AG04450 (cell line): ENCODE measurements at places on chromosomes 16 and 17.
A peak's percentile ranks its signal among the peaks of the same experiment; 100 is the strongest.

GRCh38 chr17:77107506-77108433 is 33.0 kb upstream of the SEC14L1 start:
- DNase-seq, result no peak

- DNase-seq, result no peak
These were observed 27.7 kb upstream of the BCO1 start for GRCh38 chr16:81210807-81211206.

GRCh38 chr17:53655591-53655990 is 167.1 kb upstream of the KIF2B start:
- DNase-seq, result no peak

- DNase-seq, result no peak
These were observed 180.9 kb downstream of the RPTOR start for GRCh38 chr17:80725517-80725916.

GRCh38 chr17:27332485-27333409 is 38.8 kb downstream of the WSB1 start:
- peak; percentile 89 for DNase-seq

DNA sequence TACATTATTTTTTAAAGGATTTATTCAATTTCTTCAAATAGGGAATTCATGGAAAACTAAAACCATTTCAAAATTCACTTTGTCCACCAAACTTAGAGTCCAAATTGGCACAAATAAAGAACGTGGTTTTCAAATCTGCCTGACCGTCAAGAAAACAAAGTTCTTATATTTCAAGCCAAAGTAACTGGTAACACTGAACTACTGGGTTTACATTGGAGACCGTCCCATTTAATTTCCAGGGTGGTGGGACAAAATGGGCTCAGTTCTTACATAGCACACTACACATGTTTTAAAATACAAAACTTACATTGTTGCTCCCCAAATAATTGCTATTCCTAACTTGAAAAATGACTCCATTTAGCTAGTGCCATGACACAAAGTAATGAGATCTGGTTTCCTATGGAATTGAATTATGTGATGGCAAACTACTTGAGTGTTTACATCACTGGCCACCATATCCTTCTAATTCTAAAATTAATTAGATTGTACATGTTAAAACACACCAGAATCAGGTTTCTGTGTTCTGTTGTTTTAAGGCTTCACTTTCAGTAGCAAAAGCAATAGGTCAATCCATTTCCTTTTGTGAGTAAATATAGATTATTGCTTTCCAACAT is 6.5 kb downstream of the PSME3IP1 start:
- no peak for DNase-seq

DNA sequence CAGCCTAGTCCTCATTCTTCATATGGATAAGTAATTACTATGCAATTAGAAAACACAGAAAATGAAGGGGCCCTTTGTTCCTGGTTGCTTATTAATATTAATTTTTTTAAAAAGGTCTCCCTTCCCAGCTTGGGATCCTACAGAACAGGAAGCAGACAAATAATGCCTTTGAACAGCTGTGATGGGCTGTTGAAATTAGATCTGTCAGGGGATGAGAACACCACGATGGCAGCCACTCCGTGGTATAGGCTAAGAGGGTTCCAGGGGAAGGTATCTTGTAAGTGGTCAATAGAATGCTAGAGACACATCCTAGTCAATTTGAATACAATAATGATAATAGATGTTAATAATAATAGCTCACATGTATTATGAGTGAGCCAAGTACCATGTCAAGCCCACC is 83.1 kb downstream of the CCDC182 start:
- DNase-seq, result no peak

DNA sequence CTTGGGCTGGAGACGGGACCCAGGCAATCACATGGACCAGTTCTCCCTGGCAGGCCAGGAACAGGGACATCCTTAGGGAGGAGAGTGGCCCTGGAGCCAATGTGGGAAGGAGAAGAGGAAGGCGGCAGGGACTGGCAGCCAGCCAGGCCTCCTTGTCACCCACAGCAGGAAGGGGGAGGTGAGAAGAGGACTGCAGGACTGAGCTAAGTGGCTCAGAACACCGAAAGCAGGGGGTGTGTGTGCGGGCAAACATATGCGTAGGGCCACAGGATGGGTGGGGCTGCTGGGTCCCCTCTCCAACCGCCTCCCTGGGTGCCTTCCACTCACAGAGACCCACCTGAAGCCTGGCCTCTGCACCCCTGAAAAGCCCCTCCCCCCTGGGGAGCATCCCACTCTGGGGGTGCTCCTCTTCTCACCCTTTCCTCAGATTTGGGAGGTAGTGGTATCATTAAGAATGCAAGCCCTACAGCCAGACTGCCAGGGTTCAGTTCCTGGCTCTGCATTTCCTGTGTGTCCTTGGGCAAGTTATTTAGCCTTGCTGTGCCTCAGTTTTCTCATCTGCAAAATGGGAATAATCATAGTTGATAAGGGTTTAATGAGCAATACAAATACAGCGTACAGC is 8.1 kb downstream of the PNMT start:
- no peak for DNase-seq

DNA sequence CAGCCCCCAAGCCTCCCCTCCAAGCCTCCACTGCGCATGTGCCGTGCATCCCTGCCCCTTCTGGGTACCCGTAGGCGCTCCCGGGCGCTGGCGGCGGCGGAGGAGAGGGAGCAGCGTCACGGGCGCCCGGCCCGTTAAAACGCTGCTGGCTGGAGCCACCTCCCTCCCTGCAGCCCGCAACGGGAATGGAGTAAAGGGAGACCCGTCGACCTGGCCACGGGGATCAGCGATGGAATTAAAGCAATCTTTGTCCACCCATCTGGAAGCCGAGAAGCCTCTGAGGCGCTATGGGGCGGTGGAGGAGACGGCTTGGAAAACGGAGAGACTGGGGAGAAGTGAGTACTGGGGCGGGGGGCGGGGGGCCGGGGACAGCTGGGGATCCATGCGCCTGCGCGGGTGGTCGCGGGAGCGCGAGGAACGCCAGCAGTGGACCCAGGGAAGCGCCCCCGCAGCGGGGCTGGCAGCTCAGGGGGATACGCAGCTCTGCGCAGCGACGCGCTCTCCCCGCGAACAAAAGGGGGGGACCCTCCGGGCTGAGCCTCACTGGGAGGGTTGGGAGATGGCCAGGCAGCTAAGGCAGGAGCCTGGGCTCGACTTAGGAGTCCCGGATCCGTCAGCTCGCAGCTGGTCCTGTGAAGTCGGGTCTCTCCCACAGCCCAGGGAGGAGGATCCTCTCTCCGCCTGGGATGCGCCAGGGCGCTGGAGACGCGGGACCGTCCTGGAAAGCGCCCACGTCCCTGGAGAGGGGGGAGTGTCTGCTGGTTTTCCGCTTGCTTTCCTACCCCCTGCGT is at the start of gene BMERB1:
Gene BMERB1, plus strand, starts transcription at position 164 of the 791 bp plus-strand sequence. Its CDS starts 66 bp downstream, at position 230.
- no peak for DNase-seq

GRCh38 chr16:77807021-77807420 is 18.7 kb downstream of the VAT1L start:
- no peak for DNase-seq

- DNase-seq, result no peak
These were observed 604 bp upstream of the ZC3H18 start for GRCh38 chr16:88569614-88569984.

DNA sequence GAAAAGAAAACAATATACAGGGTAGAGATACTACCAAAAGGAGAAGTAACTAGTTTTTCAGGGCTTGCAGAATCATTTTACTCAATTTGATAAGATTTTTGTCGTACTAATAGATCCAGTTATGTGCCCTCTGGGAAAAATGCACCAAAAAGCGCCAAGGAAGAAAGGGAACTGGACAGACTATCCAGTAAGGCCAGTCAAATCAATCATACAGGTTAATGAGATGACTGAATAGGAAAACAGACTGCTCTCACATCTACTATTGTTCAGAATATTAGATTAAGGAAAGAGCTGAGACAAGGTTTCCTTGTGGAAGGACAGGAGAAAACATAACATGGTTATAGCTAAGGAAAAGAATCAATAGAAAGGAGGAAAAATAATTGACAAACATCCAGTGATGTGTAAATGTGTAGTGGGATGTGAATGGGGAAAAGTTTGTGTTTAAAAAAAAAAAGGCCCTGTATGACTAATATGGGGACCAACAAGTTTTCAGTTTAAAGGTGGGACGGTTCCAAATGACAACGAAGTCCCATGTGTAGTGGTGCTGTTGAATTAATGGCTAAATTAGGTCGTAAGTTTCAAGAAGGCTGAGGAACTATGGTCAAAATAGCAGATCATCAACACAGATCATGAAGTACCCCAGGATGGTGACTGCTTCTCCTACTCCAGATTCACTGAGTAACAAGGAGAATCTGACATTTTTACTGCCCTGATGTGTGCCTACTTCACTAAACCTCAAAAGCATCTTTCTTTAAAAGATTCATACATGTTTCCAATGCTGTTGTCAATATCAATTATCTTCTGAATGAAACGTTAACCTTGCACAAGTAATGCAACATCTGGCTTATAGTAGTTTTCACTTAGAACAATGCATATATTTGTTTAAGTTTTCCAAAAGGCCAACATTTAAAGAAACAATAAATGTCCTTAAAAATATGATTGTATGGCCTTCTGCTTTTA is 40.7 kb downstream of the BRIP1 start:
- no peak for DNase-seq

DNA sequence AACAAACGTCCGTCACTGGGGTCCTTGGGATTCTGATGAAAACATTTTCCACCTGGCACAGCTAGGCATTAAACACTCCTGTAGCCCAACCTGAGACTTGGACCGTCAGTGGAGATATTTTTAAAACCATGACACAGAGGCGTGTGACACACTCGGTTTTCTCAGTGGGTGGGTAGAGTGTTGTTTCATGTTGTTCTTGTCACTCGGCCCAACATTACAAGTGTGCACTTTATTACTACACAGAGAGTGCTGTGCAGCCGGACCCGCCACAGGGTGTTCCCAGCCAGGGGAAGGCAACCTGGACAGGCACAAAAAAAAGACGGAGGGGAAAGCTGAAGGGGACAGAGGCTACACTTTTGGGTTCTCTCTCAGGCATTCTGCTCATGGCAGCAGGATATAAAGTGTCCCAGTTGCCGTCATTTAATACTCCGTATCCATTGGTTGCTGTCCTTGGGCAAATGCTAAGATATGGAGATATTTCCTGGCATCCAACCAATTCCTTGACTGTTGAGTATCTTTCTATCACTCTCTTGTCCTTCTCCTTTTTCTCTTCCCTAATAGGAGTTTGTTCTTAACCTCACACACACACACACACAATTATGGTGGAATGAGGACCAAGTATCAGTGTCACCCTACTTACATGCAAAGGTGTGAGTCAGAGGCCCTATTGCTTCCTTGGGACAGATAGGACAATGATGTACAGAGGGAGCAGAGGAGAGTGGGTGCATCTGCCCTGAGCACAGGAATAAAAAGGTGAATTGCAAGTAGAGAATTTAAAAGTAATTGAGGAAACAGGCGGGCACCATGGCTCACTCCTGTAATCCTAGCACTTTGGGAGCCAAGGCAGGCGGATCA is 154.1 kb upstream of the SOX9 start:
- DNase-seq, result no peak

DNA sequence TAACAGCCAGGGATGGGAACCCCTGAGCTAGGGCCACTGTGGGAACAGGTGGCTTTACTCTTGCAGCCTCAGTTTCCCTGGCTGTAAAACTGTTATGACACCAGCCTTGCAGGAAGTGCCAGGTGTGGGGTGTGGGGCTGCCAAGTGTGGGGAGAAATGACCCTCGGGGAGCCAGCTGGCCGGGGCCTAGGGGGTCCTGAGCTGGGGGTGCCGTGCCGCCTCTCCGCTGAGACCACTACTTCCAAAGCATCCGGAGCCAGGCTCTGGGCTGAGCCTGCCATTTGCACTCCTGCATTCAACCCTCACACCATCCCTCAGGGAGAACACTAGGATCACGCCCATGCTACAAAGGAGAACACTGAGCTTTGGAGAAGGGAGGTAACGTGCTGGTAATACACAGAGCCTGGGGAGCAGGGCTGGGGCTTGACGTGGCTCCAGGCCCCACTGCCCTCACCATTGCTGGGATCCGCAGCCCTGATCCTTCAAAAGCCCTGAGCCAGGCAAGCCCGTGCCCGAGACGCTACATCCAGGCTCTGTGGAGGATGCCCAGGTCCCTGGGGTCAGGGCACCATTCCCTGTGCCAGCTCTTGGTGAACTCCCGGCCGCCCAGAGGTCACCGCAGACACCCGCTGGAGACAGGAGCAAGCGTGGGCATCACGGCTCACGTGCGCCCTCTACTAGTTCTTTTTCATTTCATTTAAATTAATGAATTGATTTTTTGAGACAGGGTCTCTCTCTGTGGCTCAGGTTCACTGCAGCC is 28.8 kb upstream of the GINS2 start:
- no peak for DNase-seq

DNA sequence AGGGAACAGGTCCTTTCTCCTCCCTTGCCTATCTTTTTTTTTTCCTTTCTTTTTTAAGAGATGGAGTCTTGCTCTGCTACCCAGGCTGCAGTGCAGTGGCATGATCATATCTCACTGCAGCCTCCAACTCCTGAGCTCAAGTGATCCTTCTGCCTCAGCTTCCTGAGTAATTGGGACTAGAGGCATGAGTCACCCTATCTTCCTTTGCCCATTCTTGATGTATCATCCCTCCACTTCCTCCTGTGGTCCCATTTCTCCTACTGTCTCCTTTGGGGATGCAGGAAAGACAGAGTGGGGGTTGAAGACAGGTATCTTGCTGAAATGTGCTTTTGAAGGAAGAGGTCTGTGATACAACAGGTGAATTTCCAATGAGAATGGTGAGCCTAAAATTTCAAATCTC is 5.5 kb downstream of the MYO19 start:
- DNase-seq, result no peak

DNA sequence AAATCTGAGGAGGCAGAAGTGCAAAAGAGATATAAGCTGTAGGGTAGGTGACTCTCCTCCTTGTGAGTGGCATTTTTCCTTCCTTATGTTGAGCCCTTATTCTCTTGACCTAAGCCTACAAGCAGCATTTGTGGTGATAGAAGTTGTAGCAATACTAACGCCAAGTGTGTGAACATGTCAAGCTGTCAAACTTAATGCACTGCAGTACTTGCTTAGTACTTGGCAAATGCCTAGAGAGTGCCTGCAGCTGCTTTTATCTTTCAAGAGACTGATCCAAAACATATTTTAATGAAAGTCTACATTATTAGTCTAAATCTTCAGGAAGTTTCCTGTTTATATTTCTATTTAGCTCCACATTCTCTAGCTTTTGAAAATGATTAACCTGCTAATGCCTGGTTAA is 83.2 kb downstream of the CNTNAP4 start:
- no peak for DNase-seq

DNA sequence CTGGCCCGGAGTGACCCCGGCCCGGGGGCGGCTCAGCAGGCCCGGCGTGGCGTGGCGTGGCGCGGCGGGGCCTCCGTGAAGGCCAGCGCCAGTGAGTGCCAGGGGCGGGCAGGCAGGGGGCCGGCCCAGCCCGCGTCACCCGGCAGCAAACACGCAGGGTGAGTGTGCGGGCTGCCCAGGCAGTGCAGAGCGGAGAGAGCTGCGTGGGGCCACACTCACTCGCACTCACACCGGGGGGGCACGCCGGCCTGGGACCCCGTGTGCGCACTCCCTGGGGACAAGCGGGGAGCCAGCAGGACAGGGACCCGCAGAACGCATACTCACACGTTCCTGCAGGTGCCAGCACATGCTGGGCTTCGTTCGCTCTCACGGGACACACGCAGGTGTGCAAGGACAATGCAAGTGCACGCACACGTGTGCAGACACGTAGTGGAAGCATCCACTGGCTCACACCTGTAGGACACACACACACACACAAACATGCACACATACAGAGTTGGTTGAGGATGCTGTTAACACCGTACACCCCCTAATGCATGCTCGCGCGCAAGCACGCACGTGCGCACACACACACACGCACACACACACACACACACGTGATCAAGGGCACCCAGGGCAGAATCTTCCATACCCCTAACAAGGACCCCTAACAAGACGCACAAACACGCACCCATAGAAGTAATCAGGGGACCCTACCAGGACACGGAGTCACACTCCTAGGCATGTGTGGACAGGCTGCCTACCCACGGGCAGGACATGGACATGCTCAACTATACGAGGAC is 7.7 kb downstream of the USP6 start:
- no peak for DNase-seq
